ENCODE measurements at places on chromosomes 6 and 20.

DNA sequence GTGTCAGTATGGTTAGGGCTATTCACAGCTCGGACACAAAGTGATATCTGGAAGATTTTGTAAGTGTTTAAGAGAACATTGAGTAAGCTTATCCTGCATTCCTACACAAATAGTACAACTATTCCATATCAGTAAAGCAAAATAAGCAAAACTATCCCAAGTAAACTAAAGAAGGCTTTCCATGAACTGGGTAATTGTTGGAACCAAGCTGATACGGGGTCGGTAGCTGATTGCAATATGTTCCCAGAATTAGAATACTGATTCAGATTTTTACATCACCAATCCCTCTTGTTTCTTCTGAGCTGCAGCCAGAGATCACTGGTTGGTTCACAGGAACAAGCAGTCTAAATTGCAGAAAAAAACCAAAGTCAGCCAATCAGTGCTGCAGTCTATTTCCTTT is 54.1 kb downstream of the CDS2 start:
- no peak for DNase-seq

DNA sequence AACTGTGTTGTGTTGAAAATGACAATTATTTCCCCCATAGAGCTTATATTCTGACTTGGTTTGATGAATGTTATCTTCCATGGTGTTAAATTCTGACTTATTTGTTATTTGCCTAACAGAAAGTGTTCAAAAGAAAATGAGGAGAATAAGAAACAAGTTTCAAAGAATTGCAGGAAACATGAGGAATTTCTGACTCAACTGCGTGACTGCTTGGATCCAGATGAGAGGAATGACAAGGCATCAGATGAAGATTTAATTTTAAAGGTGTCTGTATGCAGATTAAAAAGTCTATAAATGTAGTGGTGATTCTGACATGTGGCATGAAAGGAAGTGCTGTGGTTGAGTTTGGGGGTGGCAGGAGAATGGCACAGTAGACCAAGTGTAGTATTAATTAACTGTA is 50.6 kb downstream of the CCDC170 start:
- no peak for DNase-seq

GRCh38 chr20:23404196-23404595 is 17.1 kb downstream of the NAPB start:
- DNase-seq, result no peak

- DNase-seq, result no peak
Measured at GRCh38 chr20:7974785-7975435, 34.7 kb upstream of the HAO1 start.

DNA sequence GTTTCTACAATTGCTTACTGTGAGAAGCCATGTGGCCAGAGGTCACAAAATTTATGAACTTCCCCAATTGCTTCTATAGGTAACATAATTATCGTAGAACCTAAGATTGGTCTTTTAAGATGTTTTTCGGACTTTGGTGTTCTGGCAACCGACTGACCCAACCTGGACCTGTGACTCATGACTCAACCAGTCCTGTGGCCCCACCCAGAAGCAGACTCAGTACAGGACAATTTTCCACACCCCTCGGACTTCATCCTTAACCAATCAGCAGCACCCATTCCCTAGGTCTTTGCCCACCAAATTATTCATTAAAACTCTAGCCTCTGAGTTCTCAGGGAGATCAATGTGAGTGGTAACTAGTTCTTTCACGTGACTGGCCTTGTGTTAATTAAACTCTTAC is 26.4 kb upstream of the AKAP12 start:
- DNase-seq, result no peak

DNA sequence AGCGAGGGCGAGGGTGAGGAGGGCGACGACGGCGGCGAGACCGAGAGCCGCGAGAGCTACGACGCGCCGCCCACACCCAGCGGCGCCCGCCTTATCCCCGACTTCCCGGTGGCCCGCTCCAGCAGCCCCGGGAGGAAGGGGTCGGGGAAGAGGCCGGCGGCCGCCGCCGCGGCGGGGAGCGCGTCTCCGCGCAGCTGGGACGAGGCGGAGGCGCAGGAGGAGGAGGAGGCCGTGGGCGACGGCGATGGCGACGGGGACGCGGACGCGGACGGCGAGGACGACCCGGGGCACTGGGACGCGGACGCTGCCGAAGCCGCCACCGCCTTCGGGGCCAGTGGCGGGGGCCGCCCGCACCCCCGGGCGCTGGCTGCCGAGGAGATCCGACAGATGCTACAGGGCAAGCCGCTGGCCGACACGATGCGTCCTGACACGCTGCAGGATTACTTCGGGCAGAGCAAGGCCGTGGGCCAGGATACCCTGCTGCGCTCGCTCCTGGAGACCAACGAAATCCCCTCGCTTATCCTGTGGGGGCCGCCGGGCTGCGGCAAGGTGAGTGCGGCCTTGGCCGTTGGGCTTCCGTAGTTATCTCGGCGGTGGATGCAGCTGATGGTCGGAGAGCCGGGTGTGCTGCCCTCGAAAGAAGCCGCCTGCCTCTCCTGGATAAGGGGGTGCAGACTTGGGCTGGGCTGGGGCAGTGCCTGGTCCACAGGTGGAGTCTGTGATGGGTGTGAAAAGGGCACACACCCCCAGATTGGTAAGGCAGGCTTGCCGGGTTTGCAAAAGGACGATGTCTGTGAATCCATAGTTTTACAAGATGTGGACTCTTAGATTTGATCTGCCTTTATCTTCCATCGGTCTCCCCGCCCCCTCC is 938 bp downstream of the WRNIP1 start:
- DNase-seq, result peak; percentile 23

DNA sequence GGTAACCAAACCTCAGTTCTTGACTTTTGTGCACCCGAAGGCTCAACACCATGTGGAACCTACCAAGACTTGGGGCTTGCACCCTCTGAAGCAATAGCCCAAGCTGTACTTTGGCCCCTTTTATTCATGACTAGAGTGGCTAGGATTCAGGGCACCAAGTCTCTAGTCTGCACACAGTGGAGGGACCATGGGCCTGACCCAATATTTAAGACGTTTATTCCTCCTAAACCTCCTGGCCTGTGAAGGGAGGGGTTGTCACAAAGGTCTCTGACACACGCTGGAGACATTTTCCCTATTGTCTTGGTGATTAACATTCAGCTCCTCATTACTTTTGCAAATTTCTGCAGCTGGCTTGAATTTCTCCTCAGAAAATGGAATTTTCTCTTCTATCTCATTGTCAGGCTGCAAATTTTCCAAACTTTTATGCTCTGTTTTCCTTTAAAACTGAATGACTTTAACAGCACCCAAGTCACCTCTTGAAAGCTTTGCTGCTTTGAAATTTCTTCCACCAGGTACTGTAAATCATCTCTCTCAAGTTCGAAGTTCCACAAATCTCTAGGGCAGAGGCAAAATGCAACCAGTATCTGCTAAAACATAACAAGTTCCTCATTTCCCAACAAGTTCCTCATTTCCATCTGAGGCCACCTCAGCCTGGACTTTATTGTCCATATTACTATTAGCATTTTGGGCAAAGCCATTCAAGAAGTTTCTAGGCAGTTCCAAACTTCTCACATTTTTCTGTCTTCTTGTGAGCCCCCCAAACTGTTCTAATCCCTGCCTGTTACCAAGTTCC is 481.4 kb upstream of the BTBD3 start:
- DNase-seq, result no peak

- no peak for DNase-seq
Measured at GRCh38 chr20:7710440-7710839, 229.8 kb downstream of the HAO1 start.

DNA sequence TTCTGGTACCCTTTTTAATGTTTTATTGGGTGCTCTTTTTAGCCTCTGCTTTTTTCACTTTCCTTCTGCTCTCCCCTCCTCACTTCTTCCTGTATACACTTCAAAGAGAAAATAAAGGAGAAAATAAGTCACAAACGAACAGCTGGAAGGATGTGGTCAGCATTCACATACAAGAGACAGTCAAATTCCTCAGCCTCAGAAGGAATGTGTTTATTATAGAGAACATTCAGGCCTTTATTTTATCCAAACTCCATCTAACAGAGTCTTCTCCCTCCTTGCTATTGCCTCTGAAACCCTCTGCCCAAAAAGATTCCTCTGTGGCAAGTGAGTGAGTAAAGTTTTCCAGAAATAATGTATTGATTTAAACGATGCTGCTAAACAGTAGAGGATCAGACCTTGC is 490.4 kb downstream of the FRK start:
- no peak for DNase-seq

DNA sequence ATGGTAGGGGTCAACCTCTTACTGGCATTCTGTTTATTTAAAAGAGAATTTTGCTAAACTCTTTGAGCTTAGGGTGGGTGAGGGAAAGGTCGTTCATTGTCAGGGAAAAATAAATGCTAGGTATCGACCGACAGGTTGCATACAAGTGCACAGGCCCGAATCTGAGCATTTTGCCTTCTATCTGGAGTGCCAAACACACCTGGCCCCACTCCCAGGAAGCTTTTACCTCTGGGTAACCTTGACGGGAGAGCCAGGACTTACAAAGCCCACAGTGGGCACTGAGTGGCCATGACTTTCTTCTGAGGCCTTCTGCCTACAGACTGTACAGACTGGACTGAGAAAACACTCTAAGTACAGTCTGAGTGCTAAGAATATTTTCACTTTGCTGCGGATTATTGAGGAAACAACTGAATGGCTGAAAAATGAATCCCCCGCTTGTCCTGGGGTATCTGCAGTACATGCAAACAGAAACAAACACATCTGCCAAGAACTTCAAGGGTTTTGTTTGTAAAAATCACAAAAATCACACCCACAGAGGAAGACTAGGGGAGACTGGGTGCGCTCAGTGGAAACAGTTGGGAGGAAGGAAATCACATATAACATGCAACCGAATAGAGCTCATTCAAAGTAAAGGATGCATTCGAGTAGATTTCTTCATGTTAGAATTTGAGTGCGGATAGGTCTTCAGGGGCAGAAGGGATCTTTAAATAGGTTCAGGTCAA is 152.8 kb downstream of the NFATC2 start:
- no peak for DNase-seq

DNA sequence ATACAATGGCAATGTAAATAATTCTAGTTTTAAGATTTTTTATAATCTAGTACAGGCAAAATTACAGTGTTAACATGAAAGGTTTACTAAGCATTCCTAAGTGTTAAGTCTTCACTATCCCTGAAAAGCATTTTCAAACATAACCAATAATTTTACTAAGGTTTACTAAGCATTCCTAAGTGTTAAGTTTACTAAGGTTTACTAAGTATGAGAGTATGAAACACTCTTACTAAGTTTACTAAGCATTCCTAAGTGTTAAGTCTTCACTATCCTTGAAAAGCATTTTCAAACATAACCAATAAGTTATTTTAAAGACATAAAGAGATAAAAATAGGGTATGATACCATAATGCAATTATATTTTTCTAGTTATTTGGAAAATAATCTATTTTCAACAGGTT is 82.6 kb downstream of the PRSS35 start:
- no peak for DNase-seq

DNA sequence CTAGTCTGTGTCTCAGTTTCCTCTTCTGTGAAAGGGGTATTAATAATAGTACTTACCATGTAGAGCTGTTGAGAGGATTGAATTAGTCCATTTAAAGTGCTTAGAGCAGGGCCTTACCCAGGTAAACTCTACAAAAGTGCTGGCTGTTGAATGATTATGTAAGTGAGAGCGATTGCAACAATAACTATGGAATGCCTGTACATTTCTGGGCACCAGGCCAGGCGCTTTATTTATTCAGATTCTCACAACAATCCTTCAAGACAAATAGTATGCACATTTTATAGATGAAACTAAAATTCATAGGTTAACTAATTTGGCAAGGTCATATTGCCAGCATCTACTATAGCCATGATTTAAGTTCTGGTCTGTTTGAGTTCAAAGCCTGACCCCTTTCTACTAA is 78.3 kb upstream of the MMS22L start:
- no peak for DNase-seq

DNA sequence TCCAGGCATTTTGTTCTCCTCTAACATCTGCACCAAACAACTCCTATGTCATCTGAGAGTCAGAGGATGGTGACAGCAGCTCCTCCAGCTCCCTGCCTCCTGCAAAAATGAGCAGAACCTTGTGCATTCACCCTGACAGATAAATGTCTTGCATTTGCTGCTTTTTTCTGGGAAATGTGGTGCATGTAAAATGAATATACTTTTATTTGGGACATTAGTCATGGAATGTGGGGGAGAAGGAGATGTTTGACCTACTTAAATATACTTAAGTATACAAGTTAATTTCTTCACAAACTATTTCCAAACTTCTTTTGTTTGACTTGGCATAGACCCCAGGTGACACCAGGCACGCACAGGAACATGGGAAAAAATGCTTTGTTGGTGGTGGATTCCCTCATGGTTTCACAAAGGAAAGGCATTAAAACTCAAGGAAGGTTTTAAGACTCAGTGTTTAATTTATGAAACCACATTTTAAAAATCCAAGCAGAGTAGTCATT is 181.8 kb upstream of the MCHR2 start:
- DNase-seq, result no peak

DNA sequence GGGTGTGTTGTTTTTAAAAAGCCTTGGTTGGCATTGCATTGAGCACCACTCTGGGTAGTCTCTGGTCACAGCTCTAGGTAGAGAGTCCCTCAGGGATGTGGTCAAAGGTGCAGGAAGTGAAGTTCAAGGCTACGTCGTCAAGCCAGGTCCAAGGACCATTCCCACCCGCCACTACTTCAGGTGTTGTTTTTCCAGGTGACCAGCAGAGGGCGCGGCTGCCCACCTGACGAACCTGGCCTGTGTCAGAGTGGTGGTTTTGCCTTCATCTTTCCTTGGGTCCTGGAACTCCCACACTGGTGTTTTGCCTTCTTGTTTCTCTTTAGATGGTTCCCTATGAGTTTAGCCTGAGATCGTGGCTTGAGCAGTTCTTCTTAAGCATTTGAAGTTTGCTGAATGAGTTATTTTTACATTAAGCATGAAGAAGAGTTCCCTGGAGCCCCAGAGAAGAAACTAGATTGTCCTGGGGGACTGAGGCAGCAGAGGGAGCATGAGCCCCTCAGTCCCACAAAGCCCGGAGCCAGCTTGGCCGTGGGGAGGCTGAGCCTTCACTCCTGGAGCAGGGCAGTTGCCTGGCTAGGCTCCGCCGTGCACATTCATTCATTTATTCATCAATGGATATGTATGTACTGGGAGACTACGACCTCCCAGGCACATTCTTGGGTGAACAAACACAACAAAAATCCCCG is 5.6 kb upstream of the PHACTR3 start:
- DNase-seq, result peak; percentile 18

- no peak for DNase-seq
Measured at GRCh38 chr6:89944826-89945407, 50.6 kb downstream of the GJA10 start.

DNA sequence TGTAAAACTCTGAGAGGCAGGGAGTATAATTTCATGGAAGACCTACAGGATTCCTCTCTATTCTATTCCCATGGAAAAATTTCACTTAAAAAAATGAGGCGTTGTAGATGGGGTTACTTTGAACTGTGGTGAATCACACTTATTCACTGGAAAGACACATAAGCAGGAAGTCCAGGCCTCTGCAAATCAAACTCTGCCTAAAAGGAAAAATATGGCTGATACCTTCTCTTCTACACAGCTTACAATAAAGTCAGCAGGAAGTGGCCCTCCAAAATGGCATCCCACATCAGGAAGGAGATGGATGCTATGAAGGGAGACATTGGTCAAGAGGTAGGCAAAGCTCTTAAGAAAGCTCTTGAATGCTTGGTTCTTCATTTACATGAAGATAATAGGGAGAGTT is 115.9 kb downstream of the FYN start:
- DNase-seq, result no peak

- no peak for DNase-seq
Measured at GRCh38 chr6:168156742-168157265, 77.8 kb upstream of the FRMD1 start.

GRCh38 chr20:49285813-49286494 is 8.1 kb upstream of the ZNFX1 start:
- DNase-seq, result no peak
